ENCODE measurements at places on chromosomes 3 and 15. TPM values are rescaled to one million over a fixed set of nuclear protein-coding genes. Genes with fewer than 3 reads are reported as not detected.

DNA sequence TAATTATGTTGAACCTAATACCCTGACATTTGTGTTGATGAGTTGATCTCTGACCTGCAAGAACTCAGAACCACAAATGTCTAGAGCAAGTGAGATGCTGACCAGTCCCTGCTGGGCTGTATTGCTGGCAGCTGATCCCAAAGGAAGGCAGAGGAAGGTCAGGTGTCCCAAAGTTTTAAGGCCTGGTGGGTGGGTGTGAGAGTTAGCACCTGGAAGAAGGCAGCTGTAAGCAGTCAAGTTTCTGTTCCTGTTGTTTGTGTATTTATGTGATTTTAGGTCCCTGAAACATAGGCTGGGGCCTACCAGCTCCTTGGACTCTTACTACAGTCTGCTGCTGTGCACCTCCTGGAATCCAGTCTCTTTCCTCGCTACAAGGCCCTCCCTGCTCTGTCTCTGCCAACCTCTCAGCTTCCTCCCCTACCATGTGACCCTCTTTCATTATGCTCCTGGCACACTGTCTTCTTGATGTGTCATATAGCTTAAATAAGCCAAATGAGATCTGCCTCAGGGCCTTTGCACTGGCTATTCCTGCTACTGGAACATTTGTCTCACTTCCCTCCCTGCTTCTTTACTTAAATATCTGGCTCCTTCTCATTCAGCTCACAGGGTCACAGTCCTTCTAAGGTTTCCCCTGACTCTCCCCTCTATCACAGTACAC, 31.0 kb upstream of the ATOSA start:
- no peaks in the 10 kb centered on the region for H3K4me1 ChIP-seq
- H3K27ac ChIP-seq, result no peak overlapping the region
- no peaks in the 10 kb centered on the region for H3K36me3 ChIP-seq
- no peak overlapping the region for H3K4me3 ChIP-seq
- no peak for DNase-seq

DNA sequence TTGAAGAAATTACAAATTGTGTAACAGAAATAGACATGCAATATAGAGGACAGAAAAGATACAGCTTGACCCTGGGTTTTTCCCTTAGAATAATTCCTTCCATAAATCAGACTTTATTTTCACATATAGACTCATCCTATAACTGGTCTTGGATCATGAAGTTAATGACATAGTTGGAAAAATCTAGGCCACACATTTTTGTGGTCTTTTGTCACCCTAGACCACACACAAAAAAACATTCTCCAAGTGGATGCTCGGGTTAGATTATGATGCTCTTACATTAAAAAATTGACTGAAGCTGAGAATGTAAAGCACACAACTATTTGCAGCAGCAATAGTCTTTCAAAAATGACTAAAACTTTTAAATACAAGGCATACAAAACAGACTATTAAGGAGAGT, 7.5 kb upstream of the PLA2G4D start:
- H3K27me3 ChIP-seq, result no peaks in the 10 kb centered on the region
- peaks cover 44% of the 10 kb centered on the region for H3K4me1 ChIP-seq
- H3K4me3 ChIP-seq, result no peak overlapping the region

GRCh38 chr15:39704235-39704634, 78.4 kb downstream of the FSIP1 start:
- H3K36me3 ChIP-seq, result no peaks in the 10 kb centered on the region
- H3K4me1 ChIP-seq, result no peaks in the 10 kb centered on the region
- no peaks in the 10 kb centered on the region for H3K27me3 ChIP-seq
- DNase-seq, result no peak

The C15orf62 gene
- 0.23 TPM for polyA plus RNA-seq

The GOLGA8T gene
- not detected for polyA plus RNA-seq

Measured in CD14-positive monocyte (primary cell).